Activated T-helper 2 cell treated with anti-CD3 and anti-CD28 coated beads, Interferon-gamma antibody, Interleukin-2, Interleukin-4, amounts not matched to agents 10 μg/mL and 5 μg/mL and 100 μg/mL, durations not matched to agents 14 hours and 24 hours and 36 hours (primary cell): ENCODE measurements at places on chromosomes 5 and 9.

- DNase-seq: no peak
Measured at GRCh38 chr9:93588641-93589609, 12.5 kb downstream of the PHF2 start.

GRCh38 chr9:72333709-72334108 lies 31.3 kb downstream of the ZFAND5 start:
- DNase-seq: no peak

DNA sequence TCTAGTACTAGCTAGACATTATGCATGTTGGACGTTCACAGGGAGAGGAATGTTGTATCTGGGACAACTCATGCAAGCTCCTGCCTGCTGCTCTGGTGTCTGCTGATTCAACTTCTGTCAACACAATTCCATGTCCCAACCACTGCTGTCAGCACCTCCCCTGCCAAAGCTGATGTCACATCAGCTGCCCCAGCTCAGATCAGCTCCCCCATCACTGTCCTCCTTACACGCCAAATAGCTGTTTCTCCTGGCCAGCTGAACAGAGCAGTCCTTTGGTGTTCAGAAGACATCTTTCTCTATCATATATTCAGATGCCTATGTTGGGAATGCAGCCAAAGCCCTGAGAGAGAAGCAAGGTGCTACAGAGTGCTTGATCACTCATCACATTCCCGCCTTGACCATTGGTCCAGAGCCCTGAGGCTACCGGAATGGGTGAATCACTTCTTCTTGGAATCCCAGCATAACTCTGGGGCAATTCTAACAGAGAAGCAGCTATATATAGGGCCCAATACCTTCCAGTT lies 223.3 kb downstream of the SEC61B start:
- DNase-seq: no peak

DNA sequence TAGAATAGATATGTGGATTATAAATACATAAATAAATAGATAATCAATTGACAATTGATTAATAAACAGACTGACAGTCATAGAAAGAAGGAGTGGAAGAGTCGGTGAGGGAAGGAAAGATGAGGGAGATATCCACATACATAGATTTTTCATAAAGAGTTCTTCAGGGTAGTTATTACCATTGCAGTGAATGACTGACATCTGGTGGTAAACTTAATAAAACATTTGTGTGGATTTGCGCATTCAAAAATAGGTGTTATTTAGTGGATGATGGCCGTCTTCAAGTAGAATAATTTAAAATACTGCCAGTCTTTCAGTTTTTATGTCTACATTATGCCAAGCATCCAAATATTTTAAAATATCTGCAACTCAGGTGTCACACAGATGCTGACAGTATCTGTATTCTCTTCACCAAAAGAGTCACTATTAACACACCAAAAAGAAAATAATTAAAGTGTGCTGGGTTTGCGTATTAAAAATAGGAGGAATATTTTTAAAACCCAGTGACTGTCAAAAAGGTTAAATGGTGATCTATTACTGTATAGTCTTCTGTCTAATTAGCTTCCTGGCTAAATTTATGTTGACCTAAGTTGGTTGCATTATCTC lies 78.8 kb downstream of the GIN1 start:
- no peak for DNase-seq

- peak; percentile 14 for DNase-seq
Measured at GRCh38 chr5:62256161-62257019, 49.6 kb upstream of the KIF2A start.

GRCh38 chr5:14598225-14598624 lies 16.6 kb downstream of the OTULINL start:
- DNase-seq: no peak

DNA sequence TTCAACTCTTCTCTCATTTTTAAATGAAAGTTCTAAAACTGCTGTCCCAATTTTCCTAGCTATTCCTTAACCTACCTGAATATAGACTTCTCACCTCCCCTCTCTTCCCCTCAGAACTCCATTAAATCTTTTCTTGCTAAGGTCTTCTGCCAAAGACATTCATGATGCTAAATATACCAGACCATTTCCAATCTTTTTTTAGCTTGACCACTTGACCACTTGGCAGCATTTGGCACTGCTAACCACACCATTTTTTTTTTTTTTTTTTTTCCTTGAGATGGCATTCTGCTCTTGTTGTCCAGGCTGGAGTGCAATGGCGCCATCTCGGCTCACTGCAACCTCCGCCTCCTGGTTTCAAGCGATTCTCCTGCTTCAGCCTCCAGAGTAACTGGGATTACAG lies 3.6 kb upstream of the ZNF131 start:
- DNase-seq: no peak

- no peak for DNase-seq
Measured at GRCh38 chr5:56360816-56361215, 127.7 kb upstream of the ANKRD55 start.

DNA sequence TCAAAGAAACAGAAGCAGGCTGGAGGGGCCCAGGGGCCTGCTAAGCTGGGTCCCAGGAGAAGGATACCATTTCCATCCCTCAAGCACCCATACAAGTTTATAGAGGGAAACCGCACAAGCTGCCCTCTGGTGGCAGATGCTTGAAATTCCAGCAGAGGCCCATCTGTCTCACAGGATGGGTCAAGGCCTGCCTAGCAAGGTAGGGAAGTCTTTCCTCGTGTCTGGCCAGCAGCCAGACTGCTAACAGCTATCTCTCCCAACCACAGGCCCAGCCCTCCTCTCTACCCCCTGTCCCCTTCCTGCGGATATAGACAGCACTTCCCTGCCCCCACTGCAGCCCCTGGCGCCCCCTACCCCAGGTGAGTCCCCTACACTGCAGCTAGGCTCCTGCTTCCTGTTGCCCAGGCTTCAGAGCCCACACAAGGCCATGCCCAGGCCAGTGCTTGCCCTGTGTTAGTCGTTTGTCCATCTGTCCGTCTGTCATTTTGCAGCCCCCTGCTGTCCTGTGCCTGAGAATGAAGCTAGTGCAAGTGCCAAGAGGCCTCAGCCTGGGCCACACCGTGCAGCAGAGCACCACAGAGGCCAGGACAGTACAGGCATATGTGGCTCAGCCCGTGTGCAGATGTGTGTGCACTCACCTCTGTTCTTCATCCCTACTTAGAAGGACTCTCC lies 26.2 kb downstream of the TCF7 start:
- peak; percentile 50 for DNase-seq

DNA sequence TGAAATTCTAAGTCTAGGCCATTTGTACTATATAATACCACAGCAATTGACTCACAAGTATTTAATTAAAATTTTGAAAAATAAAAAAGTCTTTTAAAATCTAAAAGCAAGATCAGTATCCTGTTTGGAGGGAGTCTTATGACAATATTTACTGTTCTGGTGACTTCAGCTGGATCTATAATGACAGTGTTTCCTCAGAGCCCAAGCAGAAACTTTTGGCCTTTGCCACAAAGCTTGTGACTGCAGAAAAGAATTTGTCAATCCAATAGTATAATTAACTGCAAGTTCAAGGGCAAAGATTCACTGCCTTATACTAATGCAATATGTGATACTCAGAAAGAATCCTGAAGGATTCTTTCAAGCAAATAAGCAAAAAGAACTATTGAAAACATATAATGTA lies 49.6 kb upstream of the RAPGEF6 start:
- no peak for DNase-seq

GRCh38 chr9:77927265-77927664 lies 104.3 kb downstream of the GNAQ start:
- no peak for DNase-seq

DNA sequence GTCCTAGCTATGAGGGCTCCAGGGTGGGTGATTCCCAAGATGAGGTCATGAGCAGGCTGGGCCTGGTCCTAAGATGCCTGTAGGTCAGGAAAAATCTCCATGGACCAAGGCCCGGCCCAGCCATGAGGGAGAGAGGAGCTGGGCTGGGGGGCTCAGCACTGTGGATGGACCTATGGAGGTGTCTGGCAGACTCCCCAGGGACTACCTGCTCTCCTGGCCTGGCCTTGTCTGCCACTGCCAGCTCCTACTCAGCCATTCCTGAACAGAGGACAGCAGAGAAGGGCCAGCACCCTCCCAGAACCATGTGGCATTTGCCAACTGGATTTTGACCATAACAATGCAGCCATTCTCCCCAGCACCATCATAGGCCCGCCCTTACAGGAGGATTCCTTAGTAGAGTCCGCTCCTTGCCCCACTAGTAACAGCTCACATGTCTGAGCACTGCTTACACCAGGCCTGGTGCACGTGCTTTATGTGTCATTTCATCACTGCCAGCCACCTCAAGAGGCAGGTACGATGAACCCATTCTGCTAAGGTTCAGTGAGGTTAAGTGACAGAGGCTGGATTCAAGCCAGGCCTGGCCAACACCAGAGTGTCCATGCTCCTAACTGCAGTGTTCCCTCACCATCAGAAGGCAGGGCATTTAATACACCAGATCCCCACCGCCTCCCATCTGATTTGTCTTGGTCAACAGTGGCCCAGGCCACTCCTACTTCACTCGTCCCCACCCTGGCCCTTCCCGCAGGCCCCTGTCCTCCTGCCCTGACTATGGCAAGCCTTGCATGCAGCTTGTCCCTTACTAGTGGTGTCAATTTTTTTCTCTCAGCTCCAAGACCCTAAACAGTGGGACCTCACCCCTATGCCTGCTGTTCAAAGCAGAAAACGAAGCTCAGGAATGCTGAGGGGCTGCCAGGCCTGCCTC lies 669 bp downstream of the IL13 start:
- no peak for DNase-seq

- no peak for DNase-seq
Measured at GRCh38 chr5:158570502-158570901, 529.2 kb downstream of the EBF1 start.

GRCh38 chr9:111965566-111966019 lies 69.0 kb downstream of the UGCG start:
- no peak for DNase-seq

DNA sequence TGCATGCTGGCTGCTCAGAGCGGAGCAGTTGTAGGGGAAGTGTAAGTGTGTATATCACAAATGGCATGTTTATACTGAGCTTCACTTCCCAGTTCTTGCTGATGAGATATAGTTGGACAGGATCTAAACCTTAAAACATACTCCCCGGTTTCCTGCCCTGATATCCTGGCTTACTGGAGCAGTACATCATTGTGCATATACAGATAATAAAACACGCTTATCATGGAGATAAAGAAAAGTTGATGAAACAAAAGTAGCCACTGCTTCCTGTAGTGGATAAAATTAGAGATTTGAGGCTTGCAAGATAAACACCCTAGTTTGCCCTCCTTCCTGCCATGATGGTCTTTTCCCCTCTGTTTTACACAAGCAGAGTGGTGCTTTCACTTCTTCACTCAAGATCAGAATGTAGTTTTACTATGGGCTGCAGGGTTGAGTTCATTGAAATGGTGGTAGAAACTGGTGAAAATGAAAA lies 15.0 kb downstream of the NPR3 start:
- no peak for DNase-seq

- no peak for DNase-seq
Measured at GRCh38 chr5:133247151-133247709, 195.4 kb downstream of the HSPA4 start.

GRCh38 chr5:143116814-143117213 lies 286.7 kb downstream of the NR3C1 start:
- DNase-seq: no peak

- DNase-seq: no peak
Measured at GRCh38 chr9:112529316-112529715, 42.7 kb downstream of the KIAA1958 start.

DNA sequence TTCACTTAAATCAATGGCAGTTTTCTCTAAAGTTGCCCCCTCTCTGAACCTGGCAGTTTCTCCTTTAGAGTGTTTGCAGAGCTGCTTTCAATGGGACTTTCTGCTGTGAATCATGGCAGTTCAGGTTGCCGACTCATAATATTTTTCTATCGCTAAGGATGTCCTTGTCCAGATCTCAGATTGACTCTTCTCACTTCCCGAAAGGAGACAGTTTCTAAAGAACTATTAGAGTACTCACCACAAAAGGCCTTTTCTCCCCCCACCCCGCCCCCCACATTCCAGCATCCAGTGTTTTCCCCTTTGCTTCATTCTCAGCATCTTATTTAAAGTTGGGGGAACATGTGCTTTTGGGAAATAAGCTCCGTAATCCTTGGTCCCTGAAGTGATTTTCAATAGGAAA lies 443.5 kb upstream of the KLF4 start:
- no peak for DNase-seq

DNA sequence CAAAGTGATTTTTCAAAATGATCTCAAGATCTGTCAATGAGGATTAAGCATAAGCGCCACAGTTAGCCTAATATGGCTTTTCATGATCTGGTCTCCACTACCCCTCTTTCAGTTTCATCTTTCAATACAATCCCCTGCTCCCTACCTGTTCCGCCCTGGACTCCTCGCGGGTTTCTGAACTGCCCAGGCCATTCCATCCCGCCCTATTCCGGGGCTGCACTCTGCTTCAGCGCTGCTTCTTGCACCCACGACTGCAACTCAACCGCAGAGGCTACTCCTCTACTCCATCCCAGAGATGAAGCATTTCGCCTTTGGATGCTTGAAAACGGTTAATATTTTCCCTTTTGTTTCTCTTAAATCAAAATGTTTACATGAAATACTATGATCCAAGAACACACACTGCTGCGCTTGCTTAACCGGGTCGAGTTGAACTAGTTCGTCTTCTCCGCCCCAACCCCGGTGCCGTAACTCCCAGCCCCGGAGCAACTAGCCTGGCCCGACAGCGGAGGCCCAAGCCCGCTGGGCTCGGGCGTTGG lies 716 bp upstream of the OTULIN start:
- DNase-seq: peak; percentile 21

- no peak for DNase-seq
Measured at GRCh38 chr9:130003943-130004552, 38.9 kb downstream of the FNBP1 start.

DNA sequence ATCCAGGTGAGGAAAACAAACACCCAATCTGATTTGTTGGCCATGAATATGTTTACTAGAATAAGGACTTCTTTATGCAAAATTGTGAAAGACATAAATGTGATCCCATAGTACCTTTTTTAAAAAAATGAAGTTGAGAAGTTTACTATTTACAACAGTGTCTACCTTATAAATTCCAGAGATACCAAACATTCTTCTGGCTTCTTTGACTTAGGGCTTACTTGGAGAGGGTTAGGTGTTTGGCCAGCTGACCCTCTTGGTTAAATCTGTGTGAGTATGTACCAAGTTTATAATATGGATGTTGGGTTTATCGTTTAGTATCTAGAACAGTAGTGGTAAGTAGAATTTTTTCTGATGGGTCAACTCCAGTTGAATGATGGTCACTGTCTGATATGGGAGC lies 212.3 kb downstream of the DOCK8 start:
- DNase-seq: no peak

DNA sequence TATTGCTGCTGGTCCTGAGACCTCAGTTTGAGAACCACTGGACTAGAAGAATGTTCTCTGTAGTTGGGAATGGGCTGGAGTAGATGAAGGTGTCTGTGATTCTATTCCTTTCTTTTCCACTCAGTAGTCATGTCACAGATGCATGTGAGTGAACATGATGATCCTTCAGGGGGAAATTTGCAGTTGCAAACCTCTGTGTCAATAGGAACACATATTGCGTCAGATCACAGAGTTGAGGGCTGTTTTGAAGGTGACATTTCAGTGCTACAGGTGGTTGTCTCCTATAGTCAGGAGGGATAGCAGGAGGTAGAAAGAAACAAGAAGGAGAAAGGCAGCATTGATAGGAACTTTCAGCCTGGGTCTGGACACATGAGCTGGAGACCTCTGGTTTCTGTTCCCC lies 239.3 kb downstream of the ARHGEF28 start:
- no peak for DNase-seq

- no peak for DNase-seq
Measured at GRCh38 chr5:14330729-14331385, 187.7 kb downstream of the TRIO start.

- no peak for DNase-seq
Measured at GRCh38 chr9:86141843-86142242, 42.5 kb upstream of the GOLM1 start.

- no peak for DNase-seq
Measured at GRCh38 chr5:122163121-122164069, 34.0 kb downstream of the ZNF474 start.

GRCh38 chr9:134570711-134571325 lies 70.8 kb upstream of the COL5A1 start:
- no peak for DNase-seq
